Iris pigment epithelial cell (primary cell): ENCODE measurements at places on chromosomes 7 and 10.

DNA sequence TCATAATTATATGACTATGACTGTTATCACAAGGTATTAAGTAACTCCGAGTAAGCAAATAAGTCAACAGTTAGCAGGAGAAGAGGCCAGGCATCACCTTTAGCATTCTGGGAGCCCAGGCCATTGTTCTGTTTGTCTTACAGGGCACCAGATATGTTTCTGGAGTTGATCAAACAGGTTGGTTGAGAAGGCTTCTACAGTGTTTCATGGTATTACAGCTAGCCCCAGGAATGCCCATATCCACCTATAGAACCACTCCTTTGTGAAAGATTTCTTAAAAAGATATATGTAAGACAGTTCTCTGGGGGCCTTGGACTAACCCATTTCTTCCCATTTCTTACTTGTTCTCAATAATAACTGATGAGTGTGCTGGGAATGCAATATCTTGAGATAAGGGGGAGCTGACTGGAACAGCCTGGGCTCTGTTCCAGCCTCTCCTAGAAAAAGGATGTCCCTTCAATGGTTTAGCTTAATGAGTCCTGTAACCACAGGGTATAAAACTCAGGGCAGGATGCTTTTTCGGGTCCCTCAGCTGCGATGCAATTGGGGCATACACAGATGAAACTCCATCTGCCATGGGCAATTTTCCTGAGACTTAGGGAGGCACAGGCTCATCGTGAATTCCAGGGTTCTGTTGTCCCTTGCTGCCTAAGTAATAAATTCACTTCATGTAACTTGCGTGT lies 286.4 kb downstream of the BAMBI start:
- no peak for DNase-seq

DNA sequence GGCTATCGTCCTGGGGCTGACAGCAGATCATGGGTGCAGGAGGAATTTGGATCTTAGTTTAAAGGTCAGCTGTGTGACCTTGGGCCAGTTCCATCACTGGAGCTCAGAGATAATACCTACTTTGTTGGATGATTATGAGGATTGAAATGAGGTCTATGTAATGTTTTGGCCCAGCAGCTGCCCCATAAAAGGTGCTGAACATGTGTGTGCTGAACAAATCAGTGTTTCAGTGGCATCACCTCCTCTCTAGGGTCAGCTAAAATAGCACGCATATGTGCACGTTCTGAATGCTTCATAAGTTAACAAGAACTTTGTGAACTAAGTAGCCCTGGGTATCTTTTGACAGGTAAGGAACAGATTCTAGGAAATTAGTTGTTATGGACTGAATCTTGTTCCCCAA lies 84.8 kb upstream of the LRRC18 start:
- DNase-seq, result no peak

DNA sequence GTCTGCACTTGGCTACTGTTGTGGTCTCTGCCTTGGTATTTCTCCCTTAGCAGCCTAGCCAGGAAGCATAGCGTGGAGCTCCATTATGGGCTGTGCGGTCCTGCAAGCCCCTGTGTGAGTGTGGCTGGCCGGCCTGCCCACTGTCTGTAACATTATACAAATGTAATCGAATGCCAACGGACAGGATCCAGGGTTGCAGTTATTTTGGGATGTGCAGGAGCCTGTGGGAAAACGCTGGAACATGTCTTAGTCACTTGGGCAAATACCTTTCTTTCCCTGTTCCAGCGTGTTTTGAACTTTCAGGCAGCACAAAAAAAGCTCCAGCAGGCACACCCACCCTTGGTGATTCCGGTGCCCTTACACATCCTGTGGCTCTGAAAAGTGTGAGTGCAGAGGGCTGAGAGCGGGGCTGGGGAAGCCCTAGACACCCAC lies 29.5 kb downstream of the BAG3 start:
- no peak for DNase-seq

DNA sequence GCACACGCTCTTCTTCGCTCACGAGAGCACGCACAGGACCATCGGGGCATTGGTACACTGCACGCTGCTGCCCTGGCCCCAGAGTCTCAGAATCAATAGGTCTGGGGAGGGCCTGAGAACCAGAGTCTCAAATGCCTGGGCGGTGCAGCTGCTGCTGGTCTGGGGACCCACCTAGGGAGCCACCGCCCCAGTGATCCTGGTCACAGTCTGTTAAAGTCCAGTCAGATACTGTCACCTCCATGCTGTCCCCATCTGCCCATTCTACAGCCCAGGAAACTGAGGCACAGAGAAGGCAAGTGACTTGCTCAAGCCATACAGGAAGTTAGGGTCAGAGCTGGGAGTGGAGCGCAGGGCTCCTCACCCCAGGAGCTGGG lies 38.0 kb downstream of the ZCCHC24 start:
- DNase-seq, result no peak

GRCh38 chr10:54722075-54722474 lies 79.0 kb downstream of the PCDH15 start:
- DNase-seq, result no peak

- DNase-seq, result no peak
These were observed 27.6 kb downstream of the AMZ1 start for GRCh38 chr7:2715341-2716231.

DNA sequence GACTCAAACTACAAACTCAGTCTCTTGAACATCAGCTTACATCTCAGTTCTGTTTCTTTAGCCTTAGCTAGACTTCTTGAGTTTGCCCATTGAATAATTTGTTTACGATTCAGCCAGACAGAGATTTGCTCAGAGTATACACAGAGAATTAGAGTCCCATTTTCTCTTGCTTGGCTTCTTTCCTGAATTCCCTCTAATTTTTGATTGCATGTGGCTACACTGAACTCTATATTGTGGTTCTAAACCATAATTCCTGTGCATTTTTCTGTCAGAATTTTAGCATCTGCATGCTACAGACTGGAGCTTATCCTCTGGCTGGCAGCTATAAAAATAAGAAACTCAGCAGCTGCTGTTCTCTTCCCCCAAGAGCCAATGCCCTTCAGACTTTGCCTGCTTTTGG lies 354.9 kb downstream of the MDFIC start:
- DNase-seq, result no peak

GRCh38 chr10:79266084-79266483 lies 81.2 kb upstream of the PPIF start:
- DNase-seq, result no peak

DNA sequence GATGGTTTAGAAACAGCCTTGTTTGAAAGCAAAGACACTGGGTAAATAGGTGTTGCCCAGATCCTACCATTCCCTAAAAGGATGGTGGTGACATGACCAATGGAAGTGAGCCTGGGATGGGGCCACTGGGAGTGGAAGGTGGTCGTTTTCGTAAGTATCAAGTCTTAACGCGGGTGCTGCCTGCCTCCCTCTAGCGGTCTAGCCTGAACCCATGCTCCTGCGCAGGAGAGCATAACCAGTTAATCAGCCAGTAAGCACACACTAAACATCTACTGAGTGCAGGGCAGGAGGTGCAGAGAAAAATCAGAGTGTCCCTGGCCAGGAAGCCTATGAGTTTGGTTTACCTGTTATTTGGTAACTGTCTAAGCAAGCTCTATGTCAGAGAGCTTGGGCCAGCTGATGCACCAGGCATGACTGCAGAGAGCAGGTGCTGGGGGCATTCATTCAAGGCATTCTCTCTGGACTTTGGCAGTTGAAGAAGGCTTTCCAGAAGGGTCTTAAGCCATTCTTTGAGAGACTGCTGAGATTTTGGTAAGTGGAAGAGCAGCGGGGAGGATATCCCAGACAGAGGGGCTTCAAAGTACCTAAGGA lies 930 bp downstream of the GARIN1A start:
- DNase-seq, result peak; percentile 45

- peak; percentile 13 for DNase-seq
These were observed 514.8 kb downstream of the DNAJB6 start for GRCh38 chr7:157851501-157852067.

- DNase-seq, result peak; percentile 63
These were observed 41.8 kb upstream of the SEMA3A start for GRCh38 chr7:84236398-84236797.

DNA sequence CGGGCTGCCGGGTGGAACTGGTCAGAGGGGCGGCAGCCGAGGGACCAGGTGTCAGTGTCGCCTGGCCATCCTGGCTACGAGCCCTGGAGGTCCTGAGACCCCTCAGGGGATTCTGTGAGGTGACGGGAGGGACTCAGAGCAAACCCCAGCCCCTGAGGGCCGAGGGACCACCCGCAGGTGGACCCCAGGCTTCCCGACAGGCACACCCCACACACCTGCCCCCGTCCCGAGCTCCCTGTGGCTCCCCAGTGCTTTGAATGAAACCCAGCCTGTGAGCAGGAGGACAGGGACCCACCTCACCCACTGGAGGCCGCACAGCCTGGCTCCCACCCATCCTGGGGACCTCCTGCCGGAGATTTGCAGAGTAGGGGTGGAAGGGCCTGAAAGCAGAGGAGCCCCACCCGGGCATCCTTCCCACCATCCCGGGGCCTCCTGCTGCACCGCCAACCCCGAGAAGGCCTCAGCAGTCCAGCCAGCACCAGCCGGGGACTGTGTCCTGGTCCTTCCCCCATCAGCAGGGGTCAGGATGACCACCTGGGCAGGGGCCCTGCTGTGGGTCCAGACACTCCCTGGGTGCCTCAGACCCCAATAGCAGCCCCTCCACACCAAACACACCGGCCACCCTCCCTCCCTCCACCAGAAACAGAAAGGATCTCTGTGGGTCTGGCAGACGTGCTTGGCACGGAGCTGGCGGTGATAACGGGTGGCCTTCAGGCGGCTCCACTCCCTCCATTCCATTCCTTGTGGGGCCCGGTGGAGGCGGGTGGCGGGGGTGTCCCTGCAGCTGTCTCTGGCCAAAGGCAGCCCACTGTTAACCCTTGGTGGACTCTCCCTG lies 13.9 kb downstream of the VENTX start:
- no peak for DNase-seq

- peak; percentile 91 for DNase-seq
These were observed at the start of gene PRKRIP1 for GRCh38 chr7:102395873-102396709. Gene PRKRIP1, plus strand, starts transcription at chr7:102396363. Its CDS starts 49 bp downstream, at chr7:102396412.

- DNase-seq, result no peak
These were observed 37.4 kb downstream of the AMZ1 start for GRCh38 chr7:2725178-2726105.

GRCh38 chr10:34524369-34525091 lies 290.6 kb downstream of the PARD3 start:
- no peak for DNase-seq

DNA sequence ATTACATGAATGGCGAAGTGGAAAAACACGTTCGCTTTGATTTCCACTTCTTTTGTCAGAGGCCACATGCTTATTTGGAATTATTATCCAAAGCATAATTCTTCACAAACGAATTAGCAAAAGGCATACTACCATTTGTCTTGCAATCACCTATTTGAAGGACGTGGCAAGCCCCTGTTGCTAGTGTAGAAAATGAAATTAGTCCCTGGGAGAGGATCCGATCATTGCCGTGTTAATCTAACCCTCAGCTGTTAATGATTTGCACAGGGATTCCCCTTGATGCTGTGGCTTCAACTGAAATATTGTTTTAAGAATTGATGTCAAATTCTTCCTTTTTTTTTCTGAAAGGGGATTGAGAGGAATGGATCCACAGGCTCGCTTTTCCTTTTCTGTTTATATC lies 4.6 kb downstream of the AGMO start:
- no peak for DNase-seq

- DNase-seq, result no peak
These were observed 8.3 kb downstream of the CALD1 start for GRCh38 chr7:134787720-134788119.

- DNase-seq, result peak; percentile 52
These were observed 134.8 kb upstream of the SHH start for GRCh38 chr7:155947051-155947450.

DNA sequence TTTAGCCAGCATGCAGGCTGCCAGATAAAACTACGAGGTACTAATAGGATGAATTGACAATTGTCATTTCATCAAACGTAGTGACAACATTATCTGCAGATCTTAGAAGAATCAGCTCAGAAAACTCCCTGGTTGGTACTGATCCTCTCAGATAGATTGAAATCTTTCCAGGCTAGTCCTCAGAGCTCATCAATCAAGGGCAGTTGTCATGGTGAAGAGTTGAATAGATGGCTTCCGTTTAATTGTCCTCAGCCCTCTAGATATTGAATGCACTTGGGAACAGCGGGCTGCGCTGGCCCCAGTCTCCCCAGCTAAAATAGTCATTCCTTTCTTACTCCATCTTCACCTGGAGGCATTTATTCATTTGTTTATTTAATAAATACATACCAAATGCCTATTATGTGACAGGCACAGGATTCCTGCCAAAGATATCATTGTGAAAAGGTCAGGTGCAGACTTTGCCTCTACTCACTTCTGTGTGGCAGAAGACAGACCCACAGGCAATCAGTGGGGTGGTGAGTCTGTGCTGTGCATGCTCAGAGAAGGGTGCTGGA lies 1081.6 kb downstream of the TYW1 start:
- no peak for DNase-seq

DNA sequence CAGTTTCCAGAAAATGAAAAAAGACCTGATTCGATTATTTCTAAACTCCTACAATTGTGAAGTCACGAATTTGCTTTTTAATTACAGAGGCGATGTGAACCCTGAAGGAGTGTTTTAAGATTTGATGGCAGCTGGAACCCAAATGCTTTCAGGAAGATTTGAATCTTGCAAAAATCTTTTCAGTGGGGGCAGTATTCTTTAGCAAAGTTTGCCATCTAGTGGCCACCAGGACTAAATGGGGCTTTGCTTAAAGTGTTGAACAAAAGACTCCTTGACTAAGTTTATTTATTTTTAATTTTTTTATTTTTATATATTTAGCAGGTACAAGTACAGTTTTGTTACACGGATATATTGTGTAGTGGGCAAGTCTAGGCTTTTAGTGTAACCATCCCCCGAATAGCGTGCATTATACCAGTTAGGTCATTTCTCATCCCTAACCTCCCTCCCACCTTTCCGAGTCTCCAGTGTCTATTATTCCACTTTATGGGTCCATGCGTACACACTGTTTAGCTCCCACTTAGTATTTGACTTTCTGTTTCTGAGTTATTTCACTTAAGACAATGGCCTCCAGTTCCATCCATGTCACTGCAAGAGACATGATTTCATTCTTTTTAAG lies 98.8 kb downstream of the CACNB2 start:
- peak; percentile 65 for DNase-seq

DNA sequence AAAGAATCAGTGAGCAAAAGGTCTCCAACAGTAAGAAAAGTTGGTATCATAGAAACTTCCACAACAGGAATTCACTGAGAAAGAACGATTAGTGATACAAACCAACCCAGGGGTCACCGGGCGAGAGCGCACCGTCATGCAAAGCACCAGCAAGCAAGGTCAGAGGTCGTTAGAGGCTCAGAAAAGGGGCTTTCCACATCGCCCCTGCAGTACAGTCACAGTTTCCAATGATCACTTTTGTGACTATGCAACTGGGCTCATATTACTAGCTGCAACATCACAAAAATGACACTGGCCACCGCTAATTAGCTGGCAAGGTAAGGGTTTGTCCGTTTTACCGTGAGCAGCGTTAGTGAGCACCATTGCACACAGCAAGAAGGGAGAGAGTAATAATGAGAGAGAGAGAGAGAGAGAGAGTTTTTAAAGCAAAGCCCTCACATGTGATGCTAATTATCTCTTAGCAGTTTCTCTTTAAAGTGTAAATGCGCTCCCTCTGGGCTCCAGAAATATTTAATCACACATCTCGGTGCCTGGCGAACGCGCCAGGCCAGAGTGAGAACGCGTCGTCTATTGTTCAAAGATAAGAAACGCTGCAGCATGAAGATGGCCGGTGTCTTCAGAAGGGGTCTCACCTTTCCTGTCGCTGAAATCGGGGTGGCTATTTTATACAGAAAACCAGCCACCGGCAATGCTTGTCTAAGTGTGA lies 237.5 kb downstream of the DNAJB6 start:
- DNase-seq, result no peak

GRCh38 chr10:103548006-103548405 lies 54.5 kb downstream of the NEURL1 start:
- DNase-seq, result no peak
